ENCODE measurements at places on chromosomes 6 and 20.
A peak's percentile ranks its signal among the peaks of the same experiment; 100 is the strongest.

DNA sequence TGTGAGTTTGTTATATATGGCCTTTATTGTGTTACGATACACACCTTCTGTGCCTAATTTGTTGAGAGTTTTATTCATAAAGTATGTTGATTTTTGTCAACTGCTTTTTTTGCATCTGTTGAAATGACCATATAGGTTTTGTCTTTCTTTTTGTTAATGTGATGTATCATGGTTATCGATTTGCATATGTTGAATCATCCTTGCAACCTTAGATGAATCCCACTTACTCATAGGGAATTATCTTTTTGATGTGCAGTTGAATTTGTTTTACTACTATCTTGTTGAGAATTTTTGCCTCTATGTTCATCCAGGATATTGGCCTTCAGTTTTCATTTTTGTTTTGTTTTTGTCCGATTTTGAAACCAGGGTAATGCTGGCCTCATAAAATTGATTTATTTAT lies 45.7 kb upstream of the TPD52L1 start:
- DNase-seq = no peak

DNA sequence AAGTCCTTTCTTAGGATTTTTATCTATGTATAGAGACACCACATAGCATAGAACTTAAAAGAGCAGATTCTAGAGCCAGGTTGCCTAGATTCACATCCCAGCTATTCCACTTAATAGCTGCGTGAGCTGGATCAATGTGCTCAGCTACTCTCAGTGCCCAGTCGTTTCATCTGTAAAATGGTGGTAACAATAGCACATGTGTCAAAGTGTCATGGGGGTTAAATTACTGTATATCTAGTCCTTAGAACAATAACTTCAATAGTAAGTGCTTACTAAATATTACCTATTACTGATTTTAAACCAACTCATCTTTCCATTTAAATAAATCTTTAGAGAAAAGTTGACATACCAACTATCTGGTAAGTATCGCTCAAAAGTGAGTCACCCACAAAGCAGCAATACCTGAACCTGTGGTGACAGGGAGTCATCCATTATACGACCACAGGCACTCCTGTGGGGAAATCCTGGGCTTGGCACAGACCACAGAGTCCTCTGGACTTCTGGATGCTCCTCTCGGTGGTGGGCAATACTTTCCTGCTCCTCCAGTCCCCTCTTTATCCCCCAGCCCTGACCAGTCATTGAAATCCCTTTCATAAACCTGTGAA lies 154.8 kb downstream of the PDSS2 start:
- no peak for DNase-seq

GRCh38 chr6:141158740-141159139 lies 974.0 kb upstream of the GJE1 start:
- no peak for DNase-seq

GRCh38 chr6:42984924-42985475 lies 630 bp downstream of the PPP2R5D start:
- DNase-seq = no peak

- no peak for DNase-seq
Observed at GRCh38 chr20:54368570-54368969, 106.8 kb upstream of the DOK5 start.

DNA sequence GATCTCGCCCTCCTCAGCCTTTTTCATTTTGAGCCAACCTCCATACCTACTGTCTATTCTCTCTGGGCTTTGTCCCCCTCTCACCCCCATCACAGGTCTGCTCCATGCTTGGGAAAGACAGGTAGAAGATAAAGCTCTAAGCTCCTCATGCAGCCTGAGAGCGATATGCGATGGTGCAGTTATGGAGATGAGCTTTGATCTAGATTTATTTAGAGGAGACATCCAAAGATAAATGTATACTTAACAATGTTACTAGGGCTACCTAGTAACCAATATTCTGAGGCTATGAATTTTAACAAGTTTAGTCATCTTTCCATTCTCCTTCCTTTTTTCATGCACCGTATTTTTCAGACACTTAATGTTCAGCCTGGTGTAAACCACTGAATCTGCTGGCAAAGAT lies 95.3 kb downstream of the TRDN start:
- no peak for DNase-seq

DNA sequence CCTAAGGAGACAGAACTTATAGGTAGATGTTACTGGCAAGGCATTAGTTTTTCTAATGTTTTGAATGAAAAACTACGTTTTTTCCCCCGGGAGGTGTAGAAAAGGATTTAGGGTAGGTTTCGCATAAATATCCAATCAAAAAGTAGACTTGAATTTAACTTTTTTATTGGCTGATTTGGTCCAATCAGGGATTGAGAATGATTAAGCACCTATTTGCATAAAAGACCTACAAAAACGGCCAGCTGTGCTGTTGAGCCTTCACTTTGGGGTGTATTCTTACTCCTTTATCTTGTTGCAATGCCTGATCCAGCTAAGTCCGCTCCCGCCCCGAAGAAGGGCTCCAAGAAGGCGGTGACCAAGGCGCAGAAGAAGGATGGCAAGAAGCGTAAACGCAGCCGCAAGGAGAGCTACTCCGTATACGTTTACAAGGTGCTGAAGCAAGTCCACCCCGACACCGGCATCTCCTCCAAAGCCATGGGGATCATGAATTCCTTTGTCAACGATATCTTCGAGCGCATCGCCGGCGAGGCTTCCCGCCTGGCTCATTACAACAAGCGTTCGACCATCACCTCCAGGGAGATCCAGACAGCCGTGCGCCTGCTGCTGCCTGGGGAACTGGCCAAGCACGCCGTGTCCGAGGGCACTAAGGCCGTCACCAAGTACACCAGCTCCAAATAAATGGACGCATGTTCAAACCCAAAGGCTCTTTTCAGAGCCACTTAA lies 113.5 kb upstream of the BTN3A2 start:
- peak; percentile 98 for DNase-seq

DNA sequence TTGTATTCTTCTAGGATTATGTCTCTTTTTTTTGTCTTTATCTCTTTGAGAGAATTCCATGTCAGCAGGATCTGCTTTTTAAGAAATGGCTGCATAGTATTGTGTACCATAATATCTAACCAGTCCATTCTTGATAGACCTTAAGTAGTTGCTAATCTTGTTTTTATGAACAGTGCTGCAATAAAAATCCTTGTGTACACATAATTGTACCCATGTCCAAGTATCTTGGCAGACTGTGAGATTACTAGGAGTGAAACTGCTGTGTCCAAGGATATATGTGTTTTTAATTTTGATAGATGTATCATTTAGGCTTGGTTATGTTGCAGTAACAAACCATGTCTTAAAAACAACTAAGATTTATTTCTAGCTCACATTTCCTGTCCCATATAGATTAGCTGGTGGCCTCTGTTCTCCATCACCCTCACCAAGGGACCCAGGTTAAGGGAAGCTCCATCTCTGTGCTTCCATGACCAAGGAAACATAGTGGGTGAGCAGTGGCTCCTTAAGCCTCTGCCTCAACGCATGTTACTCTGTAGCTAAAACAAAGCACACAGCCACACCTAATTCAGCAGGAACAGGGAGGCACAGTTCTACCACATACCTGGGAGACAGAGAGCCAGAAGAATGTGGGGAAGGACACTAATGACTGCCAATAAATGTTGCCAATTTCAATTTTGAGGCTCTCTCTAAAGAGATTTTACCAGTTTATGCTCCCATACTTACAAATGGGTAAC lies 12.1 kb upstream of the SUMO4 start:
- DNase-seq = no peak

DNA sequence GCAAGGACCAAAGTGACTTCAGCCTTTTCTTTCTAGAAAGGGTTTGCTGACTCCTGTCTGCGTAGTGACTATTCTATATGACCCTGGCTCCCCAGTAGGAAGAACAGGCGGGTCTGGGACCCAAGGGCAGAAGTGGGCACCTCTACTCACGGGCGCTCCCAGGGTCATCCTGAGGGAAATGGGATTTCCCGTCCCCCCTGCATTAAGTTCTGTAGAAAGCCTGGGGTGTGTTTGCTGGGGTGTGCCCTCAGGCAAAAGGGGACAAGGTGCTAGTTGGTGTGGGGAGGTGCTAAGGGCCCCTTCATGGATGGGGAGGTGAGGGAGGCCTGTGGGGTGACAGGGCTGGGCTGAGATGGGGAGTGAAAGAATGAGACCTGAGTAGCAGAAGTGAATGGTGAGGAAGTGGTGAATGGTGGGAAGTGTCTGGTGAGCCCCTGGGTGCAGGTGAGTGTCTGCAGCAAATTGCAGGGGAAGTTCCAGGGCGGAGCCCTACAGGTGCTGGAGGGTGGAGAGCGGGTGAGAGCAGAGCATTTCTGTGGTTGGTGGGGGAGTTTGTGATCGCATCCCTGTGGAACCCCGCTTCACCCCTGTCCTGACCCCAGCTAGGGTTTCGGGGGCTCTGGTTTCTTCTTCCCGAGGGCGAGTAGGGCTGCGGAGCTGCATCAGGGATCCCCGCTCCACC lies 21.1 kb downstream of the RAET1L start:
- peak; percentile 26 for DNase-seq

DNA sequence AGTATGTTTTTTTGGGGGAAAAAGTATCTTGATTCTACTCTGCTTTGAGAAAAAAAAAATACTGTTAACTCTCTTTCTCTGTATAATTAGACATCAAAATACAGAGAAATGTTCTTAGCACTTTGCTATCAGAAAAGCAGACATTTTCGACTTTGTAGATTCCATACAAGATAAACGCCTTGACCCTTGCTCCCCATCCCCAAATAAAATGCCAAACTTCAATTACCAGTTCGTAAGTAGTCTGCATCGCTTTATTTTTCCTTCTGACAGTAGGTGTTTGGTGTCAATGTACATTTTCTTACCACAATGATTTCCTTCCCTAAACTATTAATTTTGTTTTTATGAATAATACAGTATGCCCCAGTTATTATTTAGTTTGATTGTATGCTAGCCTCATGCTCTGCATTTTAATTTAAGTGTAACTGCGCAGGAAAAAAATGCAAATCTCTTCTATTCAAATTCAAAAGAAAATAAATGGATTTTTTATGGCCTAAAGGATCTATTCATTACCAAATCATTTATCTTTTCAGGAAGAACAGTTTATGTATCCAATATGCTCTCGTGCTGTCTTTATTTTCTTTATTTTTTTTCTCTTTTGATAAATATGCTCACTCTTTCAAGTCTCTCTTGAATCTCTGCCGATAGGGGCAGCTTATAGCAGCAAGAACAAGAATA lies 84.8 kb upstream of the ZNF217 start:
- DNase-seq = no peak

- no peak for DNase-seq
Observed at GRCh38 chr6:101108286-101108685, 227.2 kb upstream of the ASCC3 start.

- DNase-seq = no peak
Observed at GRCh38 chr6:166438211-166438861, 55.6 kb upstream of the MPC1 start.

DNA sequence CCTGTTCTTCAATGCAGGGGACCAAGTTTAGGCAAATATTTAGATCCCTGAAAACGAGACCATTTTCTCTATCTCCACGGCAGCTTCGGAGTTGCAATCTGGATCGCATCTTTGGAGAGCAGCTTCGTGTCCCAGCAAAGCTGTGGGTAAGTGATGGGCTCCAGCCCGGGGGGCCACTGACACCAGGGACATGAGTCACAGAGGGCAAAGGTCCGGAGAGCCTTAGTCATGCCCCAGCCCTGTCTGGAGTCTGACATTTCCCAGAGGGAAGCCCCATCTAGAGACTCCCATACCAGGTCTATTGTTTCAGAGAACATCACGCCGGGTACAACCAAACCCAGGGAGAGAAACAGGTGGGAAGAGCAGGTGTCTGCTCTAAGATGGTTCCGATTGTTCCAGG lies 95.9 kb downstream of the NFATC2 start:
- DNase-seq = no peak

DNA sequence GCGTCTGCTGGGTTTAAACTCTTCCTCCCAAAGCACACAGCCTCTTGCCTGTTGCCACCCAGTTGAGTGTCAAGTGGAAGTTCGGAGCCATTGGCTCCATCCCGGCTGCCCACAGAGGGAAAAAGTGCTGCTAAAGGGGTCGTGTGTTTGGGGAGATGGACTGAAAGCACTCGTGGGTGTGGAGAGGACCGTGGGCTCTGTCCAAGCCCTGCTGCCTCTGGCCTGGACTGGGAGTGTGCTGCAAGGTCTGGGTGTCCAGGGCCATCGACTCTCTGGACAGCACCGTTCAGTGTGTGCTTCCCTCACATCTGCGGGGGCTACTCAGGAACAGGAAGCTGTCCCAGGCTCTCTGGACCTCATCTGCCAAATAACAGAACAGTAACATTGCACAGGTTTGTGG lies 269.3 kb downstream of the DLL1 start:
- no peak for DNase-seq

Measured in NCI-H748 treated with DMSO at 0.1 percent for 48 hours (cell line).